ENCODE measurements at places on chromosomes 7 and 10. TPM values are rescaled to one million over a fixed set of nuclear protein-coding genes. Genes with fewer than 3 reads are reported as not detected.

DNA sequence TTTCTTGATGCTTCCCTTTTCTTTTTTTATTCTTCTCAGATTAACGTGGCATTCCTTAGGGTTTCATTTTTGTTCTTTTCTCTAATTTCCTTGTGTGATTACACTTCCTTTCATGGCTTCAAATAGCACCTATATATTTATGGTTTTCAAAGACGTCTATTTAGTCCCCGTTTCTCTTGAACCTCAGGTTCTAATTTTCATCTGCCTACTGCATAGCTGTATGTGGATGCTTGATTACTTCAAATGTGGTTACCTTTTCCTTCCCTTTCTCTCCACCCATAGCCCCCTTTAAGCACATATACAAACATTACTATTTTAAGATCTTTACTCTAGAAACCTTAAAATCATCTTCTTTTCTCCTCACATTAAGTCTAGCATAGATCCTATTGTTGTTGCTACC is 2.4 kb downstream of the TPST1 start:
- DNase-seq, result no peak

DNA sequence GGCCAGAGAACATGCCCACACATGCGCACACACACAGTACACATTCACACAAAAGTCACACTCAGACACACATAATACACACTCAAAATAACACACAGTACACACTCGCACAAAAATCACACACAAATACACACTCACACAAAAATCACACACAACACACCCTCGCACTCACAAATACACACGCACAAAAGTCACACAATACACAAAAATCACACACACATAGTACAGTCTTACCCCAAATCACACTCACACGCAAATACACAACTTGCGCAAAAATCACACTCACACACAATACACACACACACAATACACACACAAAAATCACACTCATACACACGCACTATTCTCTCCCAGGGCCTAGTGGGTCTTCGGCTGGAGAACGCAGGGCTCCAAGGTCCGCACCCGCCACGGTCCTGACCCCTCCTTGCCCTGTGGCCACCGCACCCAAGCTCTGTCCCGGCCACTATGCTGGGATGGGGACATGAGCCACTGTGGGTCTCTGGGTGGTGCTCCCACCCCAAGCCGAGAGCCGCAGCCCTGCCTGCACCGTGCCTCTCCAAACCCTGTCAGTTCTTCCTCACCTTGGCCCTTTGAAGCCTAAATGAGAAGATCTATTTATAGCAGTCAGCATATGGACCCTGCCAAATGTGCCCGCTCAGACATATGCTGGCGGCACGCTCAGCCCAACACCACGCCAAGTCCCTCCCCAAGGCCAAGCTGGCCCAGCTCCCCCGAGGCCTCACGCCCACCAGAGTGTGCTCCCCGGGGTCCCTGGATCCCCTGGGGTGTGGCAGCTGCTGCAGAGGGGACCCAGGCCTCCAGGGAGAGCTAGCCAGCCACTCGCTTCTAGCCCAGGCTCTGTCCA is 55.9 kb downstream of the ELFN1 start:
- DNase-seq, result peak; percentile 67

DNA sequence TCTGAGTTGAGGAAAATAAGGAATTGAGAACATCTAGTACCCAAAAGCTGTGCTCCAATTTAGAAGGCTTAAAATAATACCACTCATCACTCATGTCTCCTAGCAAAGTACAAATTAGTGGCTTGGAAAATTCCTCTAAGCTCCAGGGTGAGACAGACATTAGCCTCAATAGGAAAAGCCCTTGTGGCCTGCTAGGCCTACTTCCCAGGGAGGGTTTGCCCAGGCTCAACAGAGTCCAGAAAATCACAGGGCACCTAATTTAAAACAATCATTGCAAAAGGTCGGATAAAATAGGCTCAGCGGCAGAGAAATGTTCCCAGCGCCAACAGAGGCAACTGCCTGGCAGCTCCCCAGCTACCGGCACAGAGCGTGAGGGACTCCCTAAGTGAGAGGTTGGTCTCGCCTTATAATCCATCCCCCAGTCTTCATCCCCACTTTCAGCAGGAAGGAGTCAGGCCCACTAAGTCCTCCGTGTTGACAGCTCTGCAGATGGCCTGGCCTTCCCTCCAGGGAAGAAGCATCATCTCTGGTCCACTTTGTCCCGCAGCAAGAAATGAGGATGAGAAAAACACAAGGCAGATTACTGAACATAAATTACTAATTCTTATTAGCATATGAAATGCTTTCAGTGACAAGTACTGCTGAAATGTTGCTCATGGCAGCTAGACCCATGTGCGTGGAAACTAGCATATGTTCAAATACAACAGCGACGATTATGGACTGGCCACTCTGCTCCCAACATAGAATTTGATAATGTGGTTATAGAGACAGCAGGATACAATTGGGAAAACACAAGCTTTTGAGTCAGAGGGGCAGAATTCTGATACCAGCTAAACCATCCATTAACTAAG is 1177.7 kb upstream of the AUTS2 start:
- DNase-seq, result no peak

The ICA1 gene
- 44.3 TPM for total RNA-seq

The TAC1 gene
- total RNA-seq, result not detected
